ENCODE measurements at places on chromosomes 4 and X.
A peak's percentile ranks its signal among the peaks of the same experiment; 100 is the strongest.

GRCh38 chr4:145042601-145043285 is 55.3 kb downstream of the ANAPC10 start:
- DNase-seq = no peak

DNA sequence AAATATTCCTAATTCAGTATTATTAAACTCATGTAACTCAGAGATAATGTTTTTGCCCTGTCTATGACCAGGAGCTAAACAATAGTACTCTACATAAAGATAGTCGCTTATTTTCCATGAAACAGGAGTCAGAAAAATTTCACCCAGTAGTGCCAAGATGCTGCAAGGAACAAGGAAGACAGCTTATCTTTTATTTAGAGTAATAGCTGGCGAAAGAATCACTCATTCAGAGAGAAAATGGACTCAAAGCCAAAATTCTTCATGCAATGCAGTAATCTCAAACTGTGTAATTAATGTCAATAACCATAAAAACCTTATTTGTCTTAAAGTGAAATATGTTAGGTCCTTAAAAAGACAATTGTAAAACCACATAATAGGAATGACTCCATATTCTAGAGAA is 477.8 kb downstream of the ANKRD50 start:
- no peak for DNase-seq

- DNase-seq = no peak
Measured at GRCh38 chr4:130393231-130393630, 1297.3 kb downstream of the C4orf33 start.

GRCh38 chr4:101025755-101026154 is 321.6 kb downstream of the PPP3CA start:
- no peak for DNase-seq

DNA sequence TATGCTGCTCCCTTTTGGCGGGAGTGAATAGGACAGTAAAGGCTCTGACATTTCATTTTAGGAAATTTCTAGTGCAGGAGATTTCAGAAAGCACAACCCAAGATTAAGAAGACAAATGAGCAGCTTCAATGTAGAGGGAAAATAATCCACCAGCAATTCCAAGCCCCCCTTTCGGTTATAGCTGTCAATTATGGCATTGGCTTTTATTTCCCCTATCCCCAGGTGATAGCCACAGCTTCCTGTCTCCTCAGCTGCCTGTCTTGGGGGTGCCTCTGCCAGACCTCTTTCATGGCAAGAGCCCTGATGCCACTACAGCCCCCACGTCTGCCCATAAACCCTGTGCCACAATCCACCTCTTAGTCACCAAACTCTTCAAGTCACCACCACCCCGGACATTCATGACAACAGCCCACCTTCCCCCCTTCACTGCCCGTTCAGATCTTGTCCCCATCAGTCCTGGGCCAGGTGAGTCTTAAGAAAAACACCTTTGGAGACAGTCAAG is 48.4 kb upstream of the CLNK start:
- no peak for DNase-seq

GRCh38 chrX:56757327-56757726 is 28.3 kb downstream of the NBDY start:
- no peak for DNase-seq

- no peak for DNase-seq
Measured at GRCh38 chrX:13485167-13485566, 84.2 kb upstream of the EGFL6 start.

DNA sequence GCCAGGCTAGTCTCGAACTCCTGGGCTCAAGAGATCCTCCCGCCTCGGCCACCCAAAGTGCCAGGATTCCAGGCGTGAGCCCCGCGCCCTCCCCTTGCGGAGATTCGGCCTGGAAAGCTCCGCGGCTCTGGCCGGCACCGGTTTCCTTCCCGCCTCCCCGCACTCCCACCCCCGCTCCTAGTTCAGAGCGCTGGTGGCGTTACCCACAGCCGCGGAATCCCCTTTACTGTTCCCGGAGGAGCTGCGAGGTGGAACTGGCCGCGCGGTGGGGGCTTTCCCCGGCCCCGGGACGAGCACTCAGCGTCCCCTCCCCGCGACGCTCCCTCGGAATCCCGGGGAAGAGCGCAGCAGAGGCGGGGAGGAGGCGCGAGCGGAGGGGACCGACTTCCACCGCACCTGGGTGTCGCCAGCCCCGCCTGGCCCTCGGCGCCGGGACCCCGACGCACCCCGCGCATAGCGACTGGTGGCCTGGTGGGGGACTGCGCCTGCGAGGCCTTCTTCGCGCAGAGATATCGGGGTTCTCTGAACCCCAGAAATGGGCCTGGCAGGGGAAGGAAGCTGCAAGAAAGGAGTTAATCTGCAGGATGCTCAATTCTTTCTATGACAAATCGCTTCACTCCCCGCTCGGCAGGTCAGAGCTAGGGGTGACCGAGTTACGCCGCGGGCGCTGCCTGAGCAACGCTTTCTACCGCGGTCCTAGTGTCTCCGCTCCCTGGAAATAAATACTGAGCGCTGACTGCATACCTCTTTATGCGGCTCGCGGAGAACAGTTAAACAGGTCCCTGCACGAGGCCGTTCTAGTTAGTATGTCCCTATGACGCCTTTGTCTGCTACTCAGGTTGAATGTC is 14.6 kb upstream of the SLC25A4 start:
- peak; percentile 48 for DNase-seq

DNA sequence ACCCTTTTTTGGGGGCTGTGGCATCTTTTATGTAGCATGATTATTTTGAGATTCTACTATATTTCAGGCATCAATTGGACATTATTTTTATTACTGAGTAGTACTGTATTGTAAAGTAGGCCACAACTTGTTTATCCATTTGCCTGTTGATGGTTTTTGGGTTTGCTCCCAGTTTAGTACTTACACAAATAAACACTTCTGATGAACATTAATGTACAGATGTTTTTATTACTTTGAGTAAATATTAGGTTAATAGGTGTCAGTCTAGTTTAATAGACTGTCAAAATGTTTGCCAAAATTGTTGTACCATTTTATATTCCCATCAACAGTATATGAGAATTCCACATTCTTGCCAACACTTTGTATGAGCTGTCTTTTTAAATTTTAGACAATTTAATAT is 214.9 kb upstream of the MAD2L1 start:
- no peak for DNase-seq
